ENCODE measurements at places on chromosomes 3 and 15. TPM values are rescaled to one million over a fixed set of nuclear protein-coding genes. Genes with fewer than 3 reads are reported as not detected.

DNA sequence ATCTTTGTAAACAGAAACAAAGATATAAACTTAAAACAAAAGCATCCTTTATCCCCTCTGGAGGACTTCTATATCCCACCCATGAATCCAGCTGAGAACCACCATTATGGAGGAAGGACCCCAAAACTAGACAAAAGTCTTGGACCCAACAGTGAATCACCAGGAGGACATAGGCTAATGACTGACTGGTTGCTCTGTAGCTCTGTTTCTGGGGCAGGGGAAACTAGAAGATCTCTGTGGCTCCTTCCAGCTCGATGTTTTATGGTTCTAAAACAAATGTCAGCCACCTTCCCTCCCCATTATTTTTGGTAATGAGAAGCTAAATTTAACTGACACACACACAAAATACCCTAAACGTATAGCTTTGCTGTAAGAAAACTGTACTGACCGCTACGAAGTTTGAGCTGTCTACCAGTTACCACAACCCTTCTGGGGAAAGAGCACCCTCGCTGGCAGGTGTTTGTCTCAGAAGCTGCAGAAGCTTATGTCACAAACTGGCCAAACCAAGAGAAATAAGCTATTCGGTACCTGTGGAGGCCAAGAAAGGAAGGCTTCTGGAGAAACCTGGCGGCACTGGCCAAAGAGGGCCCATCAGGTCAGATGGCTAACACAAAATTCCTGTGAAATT, 36.4 kb downstream of the MB21D2 start:
- DNase-seq, result no peak

GRCh38 chr3:186185194-186185787, 76.4 kb upstream of the ETV5 start:
- DNase-seq, result no peak

DNA sequence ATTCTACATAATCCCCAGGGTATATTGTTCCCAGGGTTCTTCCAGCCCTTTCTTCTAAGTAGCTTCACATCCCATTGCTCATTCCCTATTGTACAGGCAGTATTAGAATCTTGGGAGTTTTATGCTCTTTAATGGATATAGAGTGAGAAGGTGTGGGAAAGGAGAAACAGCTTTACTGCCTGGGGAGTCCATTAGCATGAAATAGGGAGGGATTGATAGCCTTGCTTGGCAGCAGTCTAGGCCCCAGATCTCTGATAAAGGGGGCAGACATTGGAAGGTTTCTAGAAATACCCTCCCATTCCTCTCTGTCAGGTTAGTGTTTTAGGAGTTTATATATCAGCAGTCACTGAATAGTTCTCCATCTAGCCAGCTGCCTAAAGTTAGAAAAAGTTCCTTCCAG, 334.3 kb downstream of the UNC13C start:
- no peak for DNase-seq

Gene PCBP4
- total RNA-seq, result 120 TPM

GRCh38 chr3:16048435-16049318, 125.8 kb upstream of the GALNT15 start:
- no peak for DNase-seq

Gene PAK6
- 4.5 TPM for total RNA-seq

DNA sequence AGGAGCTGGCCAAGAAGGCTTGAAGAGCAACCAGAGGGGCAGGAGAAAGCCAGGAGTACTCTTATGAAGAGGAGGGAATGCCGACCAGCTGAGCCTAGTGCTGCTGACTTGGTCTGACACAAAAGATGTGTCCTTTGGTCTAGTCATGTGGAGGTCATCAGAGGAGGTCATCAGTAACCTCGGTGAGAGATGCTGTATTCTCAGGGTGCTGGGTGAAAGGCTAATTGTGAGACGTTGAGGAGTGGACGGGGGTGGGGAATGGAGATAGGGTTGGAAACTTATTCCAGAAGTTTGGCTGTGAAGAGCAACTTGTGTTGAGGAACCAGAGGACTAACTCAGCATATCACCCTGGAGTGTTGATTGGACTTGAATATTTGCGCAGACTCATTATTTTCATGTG, 5.5 kb downstream of the CRTC3 start:
- no peak for DNase-seq
